Neural crest cell (in vitro differentiated cells): ENCODE measurements at places on chromosomes 1 and 21. TPM values are rescaled to one million over a fixed set of nuclear protein-coding genes. Genes with fewer than 3 reads are reported as not detected.

Gene NBPF4
- not detected in 2 replicates for total RNA-seq

Gene BTBD8
- total RNA-seq: 2.4 and 2.9 TPM in 2 replicates

Gene KANK4
- 5.4 and 6.5 TPM in 2 replicates for total RNA-seq

Gene CLCA4
- not detected in 2 replicates for total RNA-seq

Gene CR1L
- not detected in 2 replicates for total RNA-seq

Gene TFF1
- not detected in 2 replicates for total RNA-seq

Gene ATXN7L2
- 13.2 and 15.6 TPM in 2 replicates for total RNA-seq

Gene RPTN
- not detected in 2 replicates for total RNA-seq

Gene SPATA21
- not detected in 2 replicates for total RNA-seq
